Esophagus squamous epithelium (tissue), 5 donors: ENCODE measurements at places on chromosomes 5 and 9. TPM values are rescaled to one million over a fixed set of nuclear protein-coding genes. Genes with fewer than 3 reads are reported as not detected.

Gene ROR2
- total RNA-seq: 12.6 TPM

Gene PDE4D
- total RNA-seq: 36.2 TPM

Gene PCDHB3
- total RNA-seq: 0.76 TPM

DNA sequence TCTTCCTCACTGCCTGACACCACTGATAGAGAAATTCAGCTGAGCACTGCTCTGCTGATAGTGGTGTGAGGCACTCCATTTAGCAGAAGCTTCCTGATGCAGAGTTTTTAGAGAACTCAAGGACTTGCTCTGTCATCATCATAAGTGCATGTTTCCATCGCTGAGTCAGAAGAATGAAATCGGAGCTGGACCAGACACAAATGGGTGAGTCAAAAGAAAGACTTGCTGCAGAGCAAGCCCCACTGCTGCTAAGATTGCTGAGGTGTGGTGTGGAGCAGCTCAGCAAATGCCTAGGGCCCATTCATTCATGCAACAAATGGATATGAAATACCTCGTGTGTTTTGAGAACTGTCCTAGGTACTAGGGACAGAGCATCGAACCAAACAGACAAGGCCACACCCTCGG, 410.2 kb upstream of the SLC30A5 start:
- no peak for DNase-seq
- H3K27ac ChIP-seq: peak overlapping the region; percentile 40
- H3K27me3 ChIP-seq: no peaks in the 10 kb centered on the region
- peaks cover 8% of the 10 kb centered on the region for H3K4me1 ChIP-seq

DNA sequence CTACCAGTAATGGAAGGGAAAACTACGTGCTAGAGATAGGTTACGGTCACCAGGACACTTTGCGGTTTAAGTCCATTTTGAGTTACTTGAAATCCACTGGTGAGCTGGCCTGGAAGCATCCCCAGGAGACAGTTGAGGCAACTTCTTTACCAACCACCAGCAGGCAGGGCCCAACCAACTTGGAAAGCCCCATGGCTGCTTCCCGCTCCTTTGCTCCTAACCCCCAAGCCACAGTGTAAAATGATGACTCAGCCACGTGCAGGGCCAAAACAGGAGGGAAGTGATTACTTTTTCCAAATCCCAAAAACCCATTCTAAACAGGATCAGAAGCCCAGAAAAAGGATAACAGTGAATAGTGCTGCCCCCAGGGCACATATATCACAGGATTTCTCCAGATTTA, 87.4 kb downstream of the PAX5 start:
- H3K4me1 ChIP-seq: peaks cover 2% of the 10 kb centered on the region
- no peak overlapping the region for H3K27ac ChIP-seq
- H3K4me3 ChIP-seq: no peak overlapping the region
- no peaks in the 10 kb centered on the region for H3K36me3 ChIP-seq

DNA sequence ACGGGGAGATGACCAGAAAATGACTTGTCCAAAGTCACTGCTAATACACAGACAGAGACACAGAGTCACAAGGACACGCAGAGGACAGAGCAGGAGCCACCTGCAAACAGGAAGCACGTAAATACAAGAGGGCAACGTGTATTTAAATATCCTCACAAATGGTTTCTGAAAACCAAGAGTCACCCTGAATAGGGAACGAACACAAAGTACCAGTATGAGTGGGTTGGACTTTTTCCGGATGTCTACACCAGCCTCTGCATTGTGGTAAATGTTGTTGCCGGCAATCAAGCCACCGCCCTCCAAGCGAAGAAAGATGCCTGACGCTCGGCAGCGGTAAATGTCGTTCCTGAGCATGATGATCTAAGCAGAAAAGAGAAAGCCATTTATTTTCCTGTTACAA, 44.5 kb downstream of the FBXO10 start:
- H3K36me3 ChIP-seq: no peaks in the 10 kb centered on the region
- no peak overlapping the region for H3K27ac ChIP-seq
- no peak for DNase-seq
- H3K4me3 ChIP-seq: no peak overlapping the region

DNA sequence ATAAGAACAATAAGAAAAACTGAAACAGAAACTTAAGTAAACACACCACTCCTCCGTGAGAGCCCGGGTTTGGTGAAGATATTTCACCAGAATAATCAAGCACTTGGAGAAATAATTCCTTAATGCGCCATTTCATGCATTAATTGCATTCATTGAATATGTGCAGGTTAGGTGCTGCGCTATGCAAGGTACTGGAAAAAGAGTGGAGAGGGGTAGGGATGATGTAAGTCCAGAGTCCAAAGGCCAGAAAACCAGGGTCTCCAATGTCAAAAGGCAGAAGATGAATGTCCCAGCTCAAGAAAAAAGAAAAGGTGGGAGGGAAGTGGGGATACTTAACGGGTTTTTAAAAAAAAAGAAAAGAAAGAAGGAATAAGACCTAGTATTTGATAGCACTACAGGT, 669 bp upstream of the ZFP37 start:
- H3K4me1 ChIP-seq: peaks cover 3% of the 10 kb centered on the region
- H3K4me3 ChIP-seq: peak overlapping the region; percentile 75
- peak overlapping the region; percentile 77 for H3K27ac ChIP-seq
- peaks cover 3% of the 10 kb centered on the region for H3K27me3 ChIP-seq

- DNase-seq: no peak
- no peaks in the 10 kb centered on the region for H3K27me3 ChIP-seq
- H3K27ac ChIP-seq: no peak overlapping the region
- H3K4me3 ChIP-seq: no peak overlapping the region
- no peaks in the 10 kb centered on the region for H3K4me1 ChIP-seq
- no peaks in the 10 kb centered on the region for H3K36me3 ChIP-seq
These were observed 277.9 kb upstream of the CDH9 start for GRCh38 chr5:27316271-27316650.

GRCh38 chr9:137953683-137954438, 76.3 kb downstream of the CACNA1B start:
- H3K36me3 ChIP-seq: no peaks in the 10 kb centered on the region
- no peak overlapping the region for H3K27ac ChIP-seq
- no peaks in the 10 kb centered on the region for H3K4me1 ChIP-seq
- no peaks in the 10 kb centered on the region for H3K27me3 ChIP-seq

- no peak overlapping the region for H3K27ac ChIP-seq
- no peak overlapping the region for H3K4me3 ChIP-seq
- no peaks in the 10 kb centered on the region for H3K36me3 ChIP-seq
- H3K4me1 ChIP-seq: peaks cover 13% of the 10 kb centered on the region
- DNase-seq: no peak
These were observed 3.9 kb upstream of the SLC26A2 start for GRCh38 chr5:149956685-149957084.

DNA sequence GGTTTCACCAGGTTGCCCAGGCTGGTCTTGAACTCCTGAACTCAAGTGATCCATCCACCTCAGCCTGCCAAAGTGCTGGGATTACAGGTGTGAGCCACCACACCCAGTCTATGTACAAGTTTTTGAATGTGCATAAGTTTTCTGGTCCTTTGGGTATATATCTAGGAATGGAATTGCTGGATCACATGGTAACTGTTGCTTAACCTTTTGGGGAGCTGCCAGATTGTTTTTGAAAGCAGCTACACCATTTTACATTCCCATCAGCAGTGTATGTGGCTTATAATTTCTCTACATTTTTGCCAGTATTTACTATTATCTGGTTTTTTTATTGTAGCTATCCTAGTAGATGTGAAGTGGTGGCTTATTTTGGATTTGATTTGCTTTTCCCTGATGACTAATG, 8.9 kb upstream of the LNPEP start:
- H3K36me3 ChIP-seq: no peaks in the 10 kb centered on the region
- DNase-seq: no peak
- H3K4me3 ChIP-seq: no peak overlapping the region
- H3K27me3 ChIP-seq: no peaks in the 10 kb centered on the region
